SK-N-SH (cell line): ENCODE measurements at places on chromosomes 3 and 15.

GRCh38 chr15:36465304-36465703 lies 114.1 kb upstream of the CDIN1 start:
- no peak overlapping the region for H3K27ac ChIP-seq
- H3K27me3 ChIP-seq, result no peaks in the 10 kb centered on the region
- no peak overlapping the region for H3K4me3 ChIP-seq
- DNase-seq, result no peak

GRCh38 chr3:46926447-46926846 lies 48.9 kb downstream of the PTH1R start:
- H3K27ac ChIP-seq, result no peak overlapping the region; the same call in 1 of the 2 replicates
- H3K4me1 ChIP-seq, result peaks cover 11% of the 10 kb centered on the region; the same call in 1 of the 2 replicates
- no peaks in the 10 kb centered on the region for H3K27me3 ChIP-seq

DNA sequence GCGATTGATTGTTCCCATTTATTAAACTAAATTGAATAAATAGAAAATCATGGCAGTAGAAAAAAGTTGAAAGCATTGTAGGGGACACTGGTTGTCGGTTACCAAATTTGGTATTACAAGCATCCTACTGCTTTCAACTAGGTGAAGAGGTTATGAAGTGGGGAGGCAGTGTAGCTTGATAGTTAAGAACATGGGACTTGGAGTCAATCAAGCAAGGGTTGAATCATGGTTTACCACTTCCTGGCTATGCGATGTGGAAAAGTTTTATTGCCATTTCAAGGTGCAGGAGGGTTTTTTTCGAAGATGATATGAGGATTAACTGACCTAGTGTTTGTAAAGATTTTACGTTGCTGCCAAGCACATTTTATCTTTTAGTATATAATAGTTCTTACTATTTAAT lies 318.2 kb upstream of the KCNH8 start:
- DNase-seq, result no peak
- no peaks in the 10 kb centered on the region for H3K27me3 ChIP-seq
- no peak overlapping the region for H3K27ac ChIP-seq
- no peaks in the 10 kb centered on the region for H3K4me1 ChIP-seq

DNA sequence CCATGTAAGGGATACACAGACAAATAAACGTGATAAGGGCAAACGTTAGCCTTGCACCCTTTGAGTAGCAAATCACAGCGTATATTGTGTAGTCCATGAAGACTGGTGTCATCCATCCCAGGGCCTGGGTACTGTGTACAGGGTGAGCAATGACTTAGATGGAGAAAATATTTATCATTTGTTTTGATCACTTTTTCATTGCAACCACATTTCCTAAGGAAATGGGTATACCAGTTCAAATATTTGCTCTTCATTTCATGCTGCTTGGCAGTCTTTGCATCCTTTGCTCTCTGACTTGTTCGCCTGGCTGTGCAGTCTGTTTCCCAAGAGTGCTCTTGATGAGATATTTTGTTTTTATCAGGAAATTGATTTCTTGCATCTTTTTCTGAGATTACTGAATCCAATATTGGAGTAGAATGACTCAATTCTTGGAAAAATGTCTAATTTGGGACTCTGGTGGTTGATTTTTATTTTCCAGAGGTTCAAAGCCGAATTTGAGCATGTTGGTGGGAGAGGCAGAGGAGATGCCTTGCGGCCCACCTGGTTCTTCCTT lies 424.6 kb upstream of the SEMA6D start:
- H3K27ac ChIP-seq, result no peak overlapping the region
- no peaks in the 10 kb centered on the region for H3K27me3 ChIP-seq
- H3K36me3 ChIP-seq, result no peaks in the 10 kb centered on the region

DNA sequence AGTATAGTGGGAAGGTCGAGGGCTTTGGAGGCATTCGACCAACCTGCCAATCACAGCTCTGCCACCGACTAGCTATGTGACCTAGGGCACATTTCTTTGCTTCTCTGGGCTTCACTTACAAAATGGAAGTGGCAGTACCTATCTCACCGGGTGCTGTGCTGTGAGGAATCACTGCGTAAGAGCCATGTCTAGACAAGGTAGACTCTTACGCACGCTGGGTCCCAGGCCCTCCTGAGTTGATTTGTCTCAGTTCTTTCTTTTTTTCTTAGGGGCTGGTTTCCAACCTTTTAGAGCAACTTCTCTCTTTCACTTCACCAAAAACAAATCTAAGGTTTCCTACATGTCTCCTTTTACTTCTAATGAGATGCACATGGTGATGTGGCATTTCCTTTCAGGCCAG lies 18.8 kb downstream of the CA12 start:
- no peak overlapping the region for H3K4me3 ChIP-seq
- peaks cover 22% of the 10 kb centered on the region for H3K4me1 ChIP-seq
- H3K27me3 ChIP-seq, result no peaks in the 10 kb centered on the region
- H3K27ac ChIP-seq, result no peak overlapping the region
- no peaks in the 10 kb centered on the region for H3K36me3 ChIP-seq

- H3K27me3 ChIP-seq, result no peaks in the 10 kb centered on the region
- DNase-seq, result no peak
- peaks cover 2% of the 10 kb centered on the region for H3K4me1 ChIP-seq
- H3K36me3 ChIP-seq, result peaks cover 27% of the 10 kb centered on the region
- no peak overlapping the region for H3K27ac ChIP-seq
Measured at GRCh38 chr3:101823525-101823924, 25.8 kb upstream of the NFKBIZ start.
